ENCODE measurements at places on chromosomes 2 and 18.

DNA sequence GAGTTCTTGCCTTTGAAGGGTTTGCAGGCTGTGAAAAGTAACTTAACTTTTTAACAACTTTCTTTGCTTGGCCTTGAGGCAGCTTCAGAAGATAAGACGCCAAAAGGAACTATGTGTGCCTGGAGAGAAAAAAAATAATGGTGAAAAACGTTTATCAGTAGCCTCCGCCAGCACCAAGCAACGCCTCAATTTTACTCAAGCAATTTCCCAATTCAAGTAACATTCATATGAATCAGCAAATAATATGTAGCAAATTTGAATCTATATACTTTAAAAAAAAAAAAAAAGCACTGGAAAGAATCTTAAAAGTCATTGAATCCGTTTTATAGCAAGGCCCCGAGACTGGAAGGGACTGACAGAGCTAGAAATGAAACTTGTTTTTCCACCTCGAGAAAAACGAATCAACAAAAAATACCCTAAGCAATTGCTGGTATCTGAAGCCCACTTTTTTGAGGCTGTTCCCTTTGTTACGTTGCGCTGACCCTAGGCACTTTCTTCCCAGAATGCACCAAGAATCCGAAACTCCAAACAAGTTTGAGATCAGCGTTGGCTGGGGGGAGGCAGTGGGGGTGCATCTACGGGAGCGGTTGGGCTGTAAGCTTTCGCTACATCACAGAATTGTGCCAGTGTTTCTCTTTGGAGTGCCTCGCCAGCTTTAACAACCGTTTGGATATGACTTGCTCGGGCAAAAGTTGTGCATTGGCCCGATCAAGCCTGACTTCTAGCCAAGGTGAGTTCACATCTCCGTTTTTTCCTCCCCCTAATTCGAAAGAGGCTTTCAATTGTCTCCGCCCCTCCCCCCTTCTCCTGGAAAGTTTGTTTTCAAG is 2.7 kb upstream of the TGIF1 start:
- DNase-seq = peak; percentile 60

- DNase-seq = no peak
Observed at GRCh38 chr2:221388891-221389290, 183.2 kb downstream of the EPHA4 start.

GRCh38 chr2:237425320-237425719 is 11.4 kb upstream of the COL6A3 start:
- DNase-seq = no peak

DNA sequence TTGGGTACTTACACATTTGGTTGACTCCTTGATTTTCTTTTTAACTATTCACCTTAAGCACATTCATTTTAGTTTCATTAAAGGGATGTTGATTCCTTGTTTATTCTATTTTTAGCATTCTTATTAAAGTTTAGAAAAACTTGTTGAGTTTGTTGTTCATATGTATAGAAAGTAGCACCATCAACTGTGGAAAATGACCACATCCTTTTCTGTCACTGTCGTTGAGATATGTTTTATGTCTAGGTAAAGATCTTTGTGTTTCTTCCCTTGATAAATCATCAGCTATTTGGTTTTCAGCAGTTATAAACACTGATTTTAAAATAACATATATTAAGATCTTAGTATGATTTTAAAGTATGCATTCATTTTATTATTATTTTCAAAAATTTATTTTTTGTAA is 25.1 kb downstream of the SLC39A10 start:
- no peak for DNase-seq

DNA sequence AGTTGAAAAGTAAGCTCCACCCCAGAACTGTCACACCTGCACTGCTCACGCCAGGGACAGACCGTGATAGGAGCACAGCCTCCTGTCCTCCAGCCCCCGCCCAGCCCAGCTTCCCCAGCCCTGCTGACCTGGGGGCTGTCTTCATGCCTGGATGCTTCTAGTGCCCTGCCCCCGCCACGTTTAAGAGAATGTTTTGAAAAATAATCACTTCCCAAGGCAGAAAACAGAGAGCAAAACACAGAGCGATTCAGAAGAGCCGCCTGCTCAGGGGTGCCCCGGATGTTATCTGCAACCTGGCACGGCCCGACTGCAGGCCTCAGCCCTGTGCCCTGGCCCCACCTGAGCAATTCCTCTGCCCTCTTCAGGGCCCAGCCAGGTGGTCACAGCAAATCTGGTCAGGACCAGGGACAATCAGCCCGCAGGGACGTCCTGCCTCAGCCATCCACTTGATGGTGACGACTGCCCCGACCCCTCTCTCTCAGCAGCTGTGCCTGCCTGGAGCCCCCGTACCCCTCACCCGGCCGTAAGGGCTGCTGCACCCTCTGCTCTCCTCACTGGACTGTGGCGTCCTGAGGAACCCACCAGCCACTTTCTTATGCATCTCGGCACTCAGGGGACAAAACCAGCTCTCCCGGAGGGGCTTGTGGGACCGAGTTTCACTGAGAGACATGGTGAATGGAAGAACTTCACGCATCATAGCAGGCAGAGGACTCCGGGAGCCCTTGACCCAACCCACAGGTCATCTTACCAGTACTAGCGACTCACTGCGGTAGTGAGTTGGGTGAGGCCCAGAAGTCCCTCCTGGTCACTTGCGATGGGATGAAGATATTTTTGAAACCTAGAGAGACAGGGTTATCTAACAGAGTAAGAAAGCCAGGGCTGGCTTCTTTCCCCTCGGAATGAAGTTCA is 30.2 kb downstream of the ADI1 start:
- no peak for DNase-seq
